Stimulated activated CD4-positive, alpha-beta T cell treated with anti-CD3 and anti-CD28 coated beads, TNF-alpha, amount 100 ng/mL, for 4 hours (primary cell): ENCODE measurements at places on chromosomes 6 and 20.

- DNase-seq: no peak
Measured at GRCh38 chr6:129110690-129111343, 227.9 kb downstream of the LAMA2 start.

DNA sequence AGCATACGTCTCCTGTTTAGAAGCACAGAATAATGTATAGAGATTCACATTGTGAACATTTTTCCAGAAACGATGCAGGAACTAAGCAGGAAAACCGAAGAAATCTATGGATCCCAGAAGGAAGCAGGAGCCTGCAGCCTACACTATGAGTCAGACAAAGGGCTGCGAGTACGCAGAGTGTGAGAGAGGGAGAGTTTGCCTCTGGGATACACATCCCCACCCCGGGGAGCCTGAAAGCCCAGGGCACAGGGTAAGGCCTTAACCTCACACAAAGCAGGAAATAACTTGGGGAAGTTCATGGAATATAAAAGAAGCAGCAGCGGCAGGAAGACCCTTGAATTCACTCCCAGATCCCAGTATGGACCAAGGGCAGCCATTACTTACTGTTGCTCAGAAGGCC is 842.1 kb upstream of the MANEA start:
- DNase-seq: no peak

GRCh38 chr6:20056350-20056992 is 155.8 kb downstream of the MBOAT1 start:
- no peak for DNase-seq

DNA sequence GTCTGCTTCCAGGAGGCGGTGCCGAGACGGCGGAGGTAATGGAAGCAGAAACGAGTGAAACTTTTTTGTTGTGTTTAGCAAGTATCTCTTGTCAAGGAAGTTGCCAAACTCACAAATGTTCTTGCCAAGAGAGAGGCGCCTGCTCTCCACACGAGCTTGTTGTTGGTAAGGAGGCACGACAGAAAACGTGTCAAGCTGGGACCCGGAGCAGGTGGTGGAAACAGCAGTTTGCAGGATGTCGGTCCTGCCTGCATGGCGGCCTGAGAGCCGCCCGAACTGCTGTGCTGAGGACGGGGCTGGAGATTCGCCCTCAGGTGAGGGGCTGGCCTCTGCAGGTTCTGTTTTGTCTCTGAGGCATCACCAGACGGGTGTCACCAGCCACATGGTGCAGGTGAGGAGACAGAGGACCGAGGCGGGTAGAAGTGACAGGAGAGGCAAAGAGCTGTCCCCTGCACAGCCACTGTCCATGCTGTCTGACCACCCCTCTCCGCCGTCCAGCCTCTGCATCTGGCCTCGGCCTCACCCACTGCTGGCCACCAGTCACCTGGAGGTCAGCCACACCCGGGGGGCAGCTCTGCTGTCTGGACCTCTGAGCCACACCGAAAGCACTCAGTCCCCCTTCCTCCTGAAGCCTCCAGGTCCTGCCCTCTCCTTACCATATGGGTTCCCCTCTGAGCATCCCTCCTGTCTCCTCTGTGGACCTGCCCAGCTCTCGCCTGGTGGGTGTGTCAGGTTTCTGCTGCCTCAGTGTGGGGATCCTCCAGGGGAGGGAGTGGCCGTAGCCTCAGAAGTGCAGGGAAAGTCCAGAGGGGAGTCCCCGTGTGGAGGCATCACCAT is 261.5 kb downstream of the TAF4 start:
- DNase-seq: no peak

- DNase-seq: peak; percentile 61
Measured at GRCh38 chr6:144334150-144334708, 49.1 kb downstream of the UTRN start.
